ENCODE measurements at places on chromosomes 5 and 9.

DNA sequence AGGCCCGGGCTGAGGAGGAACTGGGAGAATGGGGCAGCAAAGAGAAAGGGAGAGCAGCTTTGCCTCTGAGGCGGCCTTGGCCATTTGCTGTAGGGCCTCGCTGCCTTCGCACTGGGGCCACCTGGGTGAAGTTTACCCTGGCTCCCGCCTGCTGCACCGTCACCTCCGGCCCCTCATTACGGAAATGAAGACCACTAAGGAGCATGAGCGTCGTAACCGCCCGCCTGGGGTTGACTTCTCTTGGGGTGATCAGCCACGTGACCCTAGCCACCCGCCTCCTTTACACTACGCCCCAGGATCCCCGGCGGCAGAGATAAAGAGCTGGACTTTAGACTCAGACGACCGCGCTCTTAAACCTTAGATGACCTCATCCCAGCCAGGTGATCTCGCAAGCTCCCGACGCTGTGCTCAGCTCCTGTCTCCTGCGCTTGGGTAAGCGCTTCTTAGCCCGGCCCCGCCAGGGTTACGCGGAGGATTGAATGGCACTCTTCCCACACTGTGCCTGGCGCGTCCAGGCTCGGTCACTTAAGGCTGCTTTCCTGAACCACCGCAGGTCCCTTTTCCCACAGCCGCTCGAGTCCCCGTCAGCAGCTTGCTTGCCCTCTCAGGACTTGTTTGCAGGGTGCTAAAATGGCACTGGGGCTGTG is 107.9 kb upstream of the LARP1 start:
- no peak for DNase-seq

GRCh38 chr5:138542180-138542955 is 668 bp downstream of the ETF1 start:
- DNase-seq: no peak

- no peak for DNase-seq
These were observed 135.3 kb downstream of the HOMER1 start for GRCh38 chr5:79378510-79379186.

DNA sequence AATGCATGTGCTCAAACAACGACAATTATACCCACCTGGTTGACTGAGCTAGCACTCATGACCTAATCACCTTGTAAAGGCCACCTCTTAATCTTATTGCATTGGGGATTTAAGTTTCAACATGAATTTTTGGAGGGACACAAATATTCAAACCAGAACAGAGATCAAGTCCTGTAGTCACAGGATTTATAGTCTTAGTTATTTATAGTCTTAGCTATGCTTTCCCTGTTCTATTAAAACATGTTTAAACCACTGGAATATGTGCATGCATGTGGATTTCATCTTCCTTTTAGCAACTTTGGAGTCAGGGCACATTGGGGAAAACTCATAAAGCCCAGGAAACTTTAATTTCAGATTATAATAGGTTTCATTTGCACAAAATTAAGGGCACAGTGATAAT is 26.7 kb downstream of the ANKDD1B start:
- DNase-seq: no peak

GRCh38 chr9:133323211-133323610 is 12.8 kb downstream of the SURF6 start:
- no peak for DNase-seq

DNA sequence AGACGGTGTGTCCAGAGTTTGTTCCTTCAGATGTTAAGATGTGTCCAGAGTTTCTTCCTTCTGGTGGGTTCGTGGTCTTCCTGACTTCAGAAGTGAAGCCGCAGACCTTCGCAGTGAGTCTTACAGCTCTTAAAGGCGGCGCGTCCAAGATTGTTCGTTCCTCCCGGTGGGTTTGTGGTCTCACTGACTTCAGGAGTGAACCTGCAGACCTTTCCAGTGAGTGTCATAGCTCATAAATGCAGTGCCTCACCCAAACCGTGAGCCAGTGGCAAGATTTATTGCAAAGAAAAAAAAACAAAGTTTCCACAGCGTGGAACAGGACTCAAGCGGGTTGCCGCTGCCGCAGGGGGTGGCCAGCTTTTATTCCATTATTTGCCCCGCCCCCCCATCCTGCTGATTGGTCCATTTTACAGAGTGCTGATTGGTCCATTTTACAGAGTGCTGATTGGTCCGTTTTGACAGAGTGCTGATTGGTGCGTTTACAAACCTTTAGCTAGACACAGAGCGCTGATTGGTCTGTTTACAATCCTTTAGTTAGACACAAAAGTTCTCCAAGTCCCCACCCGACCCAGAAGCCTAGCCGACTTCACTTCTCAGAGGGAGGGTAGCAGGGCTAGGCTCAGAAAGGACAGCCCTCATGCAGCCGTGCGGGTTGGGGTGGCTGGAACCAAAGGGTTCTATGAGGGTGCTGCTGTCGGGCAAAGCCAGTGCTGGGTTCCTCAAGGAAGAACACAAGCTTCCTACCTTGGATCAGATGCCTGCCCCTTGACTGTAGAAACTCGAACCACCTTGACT is 9.1 kb upstream of the RNF130 start:
- no peak for DNase-seq

GRCh38 chr9:138020795-138021182 is 143.2 kb downstream of the CACNA1B start:
- no peak for DNase-seq
